GM12892 (cell line): ENCODE measurements at places on chromosomes 4 and X.

DNA sequence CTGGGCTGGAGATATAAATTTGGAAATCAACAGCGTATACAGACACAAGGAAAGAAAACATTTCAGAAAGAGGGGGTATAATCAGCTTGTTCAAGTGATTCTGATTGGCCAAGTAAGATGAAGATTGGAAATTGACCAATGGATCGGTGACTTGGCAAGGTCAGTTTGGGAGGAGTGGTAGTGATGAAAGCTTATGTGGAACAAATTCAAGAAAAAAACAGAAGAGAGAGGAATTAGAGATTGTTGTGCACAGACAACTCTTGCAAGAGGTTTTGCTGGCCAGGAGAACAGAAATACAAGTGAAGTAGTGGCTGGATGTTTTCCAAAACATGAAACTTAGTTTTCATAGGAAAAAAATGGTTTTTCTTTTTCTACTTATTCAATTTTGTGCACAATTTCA lies 16.3 kb downstream of the CD38 start:
- no peak for DNase-seq

GRCh38 chr4:111839141-111839540 lies 306.1 kb upstream of the FAM241A start:
- no peak for DNase-seq

- no peak for DNase-seq
Observed at GRCh38 chr4:7651461-7651921, 216.8 kb upstream of the PSAPL1 start.

DNA sequence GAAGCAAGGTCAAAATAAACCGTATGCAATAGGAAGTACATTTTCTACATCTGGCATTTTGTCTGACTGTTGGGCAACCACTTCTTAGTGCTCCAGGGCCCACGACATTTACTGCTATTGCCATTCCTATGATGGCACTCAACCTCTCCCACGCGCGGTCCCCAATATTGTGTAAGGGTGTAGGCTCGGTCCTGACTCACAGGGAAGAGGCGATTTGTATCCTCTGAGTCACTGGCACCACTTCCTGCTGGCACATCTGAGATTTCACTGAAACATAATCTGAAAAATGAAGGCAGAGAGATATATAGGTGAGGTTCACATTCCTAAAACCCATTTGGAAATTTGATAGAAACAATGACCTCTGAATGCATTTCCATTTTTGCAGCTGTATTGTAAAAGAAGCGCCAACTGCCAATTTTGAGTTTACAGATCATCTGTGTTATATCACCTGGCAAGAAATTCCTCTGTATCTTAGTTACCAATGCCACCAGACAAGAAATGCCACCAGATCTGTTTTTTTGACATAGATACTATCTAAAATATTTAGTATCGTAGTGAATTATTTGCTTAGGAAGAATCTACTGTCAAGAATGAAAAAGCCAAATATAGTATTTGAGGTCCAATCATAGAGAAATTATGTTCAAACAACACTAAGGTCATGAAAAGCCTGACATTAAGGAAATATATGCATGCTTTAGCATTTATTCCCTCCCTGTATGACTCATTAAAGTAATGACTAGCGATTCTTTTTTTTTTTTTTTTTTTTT lies 9.8 kb downstream of the EREG start:
- no peak for DNase-seq

GRCh38 chr4:57048590-57049304 lies 61.4 kb downstream of the IGFBP7 start:
- no peak for DNase-seq

DNA sequence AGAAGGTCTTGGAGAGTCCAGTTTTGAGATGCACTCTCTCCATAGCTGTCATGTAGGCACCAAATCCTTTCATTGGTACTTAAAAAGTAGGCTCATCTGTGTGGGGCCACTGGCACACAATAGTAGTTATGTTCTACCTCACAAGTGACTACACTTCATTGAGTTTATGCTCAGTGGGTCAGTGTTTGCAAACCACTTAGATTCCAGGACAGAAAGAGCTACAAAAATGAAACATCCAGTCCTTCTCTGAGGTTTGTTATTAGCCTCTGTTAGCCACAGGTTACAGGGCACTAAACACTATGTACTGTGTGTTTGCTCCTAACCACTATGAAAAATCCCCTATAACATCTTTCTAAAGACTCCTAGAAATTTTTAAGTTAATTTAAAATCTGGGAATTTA lies 13.8 kb downstream of the RAB28 start:
- no peak for DNase-seq

- no peak for DNase-seq
Observed at GRCh38 chr4:2621419-2621818, 85.0 kb downstream of the FAM193A start.

DNA sequence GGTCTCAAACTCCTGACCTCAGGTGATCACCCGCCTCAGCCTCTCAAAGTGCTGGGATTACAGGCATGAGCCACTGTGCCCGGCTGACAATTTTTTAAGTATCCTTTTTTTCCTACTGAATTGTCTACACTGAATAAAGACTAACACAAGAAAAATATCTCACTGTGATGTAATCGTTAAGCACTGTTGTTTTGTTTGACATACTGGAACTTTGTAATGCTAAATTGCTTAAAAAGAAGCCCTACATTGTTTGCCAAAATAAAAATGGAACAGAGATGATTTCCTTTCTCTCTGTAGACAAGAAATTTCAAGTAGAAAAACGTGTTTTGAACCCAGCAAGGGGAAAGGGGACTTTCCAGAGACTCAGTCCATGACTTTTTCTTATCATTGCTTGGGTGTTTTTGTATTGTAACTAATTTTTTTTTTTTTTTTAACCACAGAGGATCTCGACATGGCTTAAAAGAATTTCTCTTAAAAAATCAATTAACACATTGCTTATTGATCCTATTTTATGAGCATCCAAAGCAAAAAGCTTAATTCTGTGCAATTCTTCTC lies 74.9 kb downstream of the TMEM156 start:
- no peak for DNase-seq

DNA sequence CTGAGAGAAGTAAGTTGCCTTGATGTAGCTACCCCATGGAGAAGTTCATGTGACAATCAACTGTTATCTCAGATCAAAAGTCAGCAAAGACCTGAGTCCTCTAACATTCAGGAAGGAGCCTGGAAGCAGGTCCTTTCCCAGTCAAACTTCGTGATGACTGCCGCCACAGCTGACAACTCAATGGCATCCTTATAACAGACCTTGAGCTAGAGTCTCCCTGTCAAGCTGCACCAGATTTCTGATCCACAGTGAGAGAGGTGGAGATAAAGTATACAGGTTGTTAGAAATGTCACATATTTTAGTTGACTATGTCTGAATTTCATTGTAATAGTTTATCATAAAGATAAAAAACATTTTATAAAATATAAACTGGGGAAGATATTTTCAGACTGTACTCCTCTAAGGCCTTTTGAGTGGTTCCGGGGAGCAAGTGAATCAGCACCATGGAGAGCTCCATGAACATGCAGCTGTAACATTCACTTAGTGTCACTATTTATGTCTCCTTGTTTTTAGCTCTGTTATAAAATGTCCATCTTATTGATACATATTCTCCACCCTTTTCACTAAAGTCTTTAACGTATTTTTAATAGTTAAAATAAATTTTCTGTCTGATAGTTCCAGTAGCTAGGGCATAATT lies 1653.5 kb upstream of the AGA start:
- no peak for DNase-seq

- DNase-seq, result no peak
Observed at GRCh38 chr4:11801466-11802446, 373.1 kb upstream of the HS3ST1 start.

DNA sequence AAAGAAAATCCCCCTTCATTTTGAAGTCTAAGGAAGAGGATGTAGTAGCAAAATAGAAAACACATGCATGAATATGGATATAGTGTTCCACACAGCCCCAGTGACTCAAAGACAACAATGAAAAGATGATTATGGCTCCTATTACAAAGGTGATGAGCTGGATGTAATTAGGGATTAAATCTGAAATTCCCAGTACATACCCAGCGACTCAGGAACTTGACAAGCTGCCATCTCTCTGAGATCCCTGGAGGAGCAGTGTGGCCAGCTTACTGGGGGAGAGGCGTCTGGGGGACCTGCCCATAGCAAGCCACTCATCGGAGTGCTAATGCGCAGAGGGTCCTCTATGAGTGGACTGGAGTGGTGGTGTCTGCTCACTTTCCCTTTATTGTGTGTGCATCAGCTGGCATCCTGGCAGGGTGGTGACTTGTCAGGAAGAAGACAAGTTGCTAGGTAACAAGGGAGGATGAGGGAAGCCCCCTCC lies 42.7 kb upstream of the MGST2 start:
- DNase-seq, result no peak

- DNase-seq, result no peak
Observed at GRCh38 chrX:40544343-40545266, 36.2 kb upstream of the ATP6AP2 start.

DNA sequence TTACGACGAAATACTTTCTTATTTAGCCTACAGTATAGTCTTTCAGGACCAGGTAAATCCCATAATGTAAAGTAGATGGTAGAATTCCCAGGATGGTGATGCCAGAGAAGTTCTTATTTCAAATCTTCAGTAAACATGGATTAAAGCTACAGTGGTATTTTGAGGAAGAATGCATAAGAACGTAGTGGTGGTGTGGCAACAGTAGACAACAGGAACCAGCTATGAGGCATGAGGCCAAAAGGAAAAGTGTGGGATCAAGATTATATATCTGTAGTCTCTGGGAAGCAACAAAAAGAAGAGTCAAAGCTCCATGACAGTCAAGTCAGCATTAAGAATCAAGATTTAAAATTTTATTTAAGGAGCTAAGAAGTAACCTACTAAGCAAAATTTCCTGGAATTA lies 60.2 kb downstream of the METTL14 start:
- DNase-seq, result no peak

GRCh38 chr4:184288451-184289178 lies 70.9 kb upstream of the ENPP6 start:
- no peak for DNase-seq

- no peak for DNase-seq
Observed at GRCh38 chr4:61468024-61468720, 268.0 kb downstream of the ADGRL3 start.
